ENCODE measurements at places on chromosomes 3 and 15.

GRCh38 chr15:52150043-52150825 is 37.7 kb upstream of the BCL2L10 start:
- no peak for DNase-seq

GRCh38 chr15:23670970-23671369 is 16.1 kb downstream of the NDN start:
- no peak for DNase-seq

GRCh38 chr3:59751606-59752005 is 701.8 kb upstream of the CFAP20DC start:
- no peak for DNase-seq

DNA sequence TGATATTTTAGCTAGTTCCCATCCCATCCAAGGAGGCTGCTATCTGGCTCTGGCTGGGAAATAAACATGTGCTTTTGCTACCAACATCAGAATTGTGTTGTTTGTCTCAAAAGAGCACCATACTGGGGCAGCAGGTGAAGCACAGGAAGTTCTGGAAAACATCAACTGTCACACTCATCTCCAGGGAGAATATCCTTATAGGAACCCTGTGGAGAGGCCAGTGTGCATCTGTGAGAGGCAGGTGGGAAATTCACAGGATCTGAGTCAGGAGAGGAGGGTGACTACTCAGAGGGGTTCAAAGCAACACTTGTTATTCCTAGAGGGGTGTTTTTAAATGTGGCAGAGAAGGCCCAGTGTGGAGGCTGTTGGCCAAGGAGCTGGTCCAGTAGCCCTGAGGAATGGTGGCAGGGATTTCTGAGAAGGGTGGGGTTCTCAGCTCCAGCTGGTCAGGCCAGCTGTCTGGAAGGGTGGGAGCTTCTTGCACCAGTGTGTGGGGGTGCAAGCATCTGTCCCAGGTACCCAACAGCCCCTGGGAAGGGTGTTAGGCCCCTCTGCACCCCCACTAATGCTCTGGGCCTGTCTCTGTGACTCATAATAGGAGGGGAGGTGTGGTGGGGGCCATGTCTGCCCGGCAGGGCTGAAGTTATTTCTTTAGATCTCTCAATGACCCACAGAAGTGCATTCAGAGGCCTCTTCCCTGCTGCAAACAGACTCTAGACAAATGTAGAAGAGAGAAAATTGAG is 28.7 kb downstream of the RPSA start:
- no peak for DNase-seq

DNA sequence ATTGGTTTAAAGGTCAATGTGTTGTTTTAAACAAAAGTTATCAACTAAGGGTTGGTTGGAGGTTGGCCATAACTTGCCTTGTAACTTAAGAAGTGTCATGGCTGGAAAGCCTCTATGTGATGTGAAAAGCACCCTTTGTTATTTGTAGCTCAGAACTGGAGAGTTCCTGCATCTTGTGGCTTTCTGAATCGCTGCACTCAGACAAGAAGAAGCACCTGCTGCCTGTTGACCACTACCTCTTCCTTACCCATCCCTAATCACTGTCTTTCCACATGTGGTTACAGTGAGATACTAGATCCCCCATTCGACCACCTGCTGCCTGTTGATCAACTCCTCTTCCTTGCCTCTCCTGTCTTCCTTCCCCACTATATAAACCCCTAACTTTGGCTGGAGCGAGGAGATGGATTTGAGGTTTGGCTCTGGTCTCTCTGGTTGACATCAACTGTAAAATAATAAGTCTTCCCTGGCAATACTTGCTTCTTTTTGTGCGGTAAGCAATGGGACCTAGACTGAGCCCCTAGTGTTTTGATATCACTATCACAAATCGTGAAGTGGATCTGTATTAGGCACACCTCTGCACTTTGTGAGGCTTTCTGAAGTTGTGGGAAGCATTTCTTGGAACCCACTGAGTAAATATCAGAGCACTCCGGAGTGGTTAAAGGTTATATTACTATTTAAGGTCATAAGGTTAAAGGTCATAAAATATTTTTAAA is 13.8 kb downstream of the RPL39L start:
- DNase-seq = no peak

DNA sequence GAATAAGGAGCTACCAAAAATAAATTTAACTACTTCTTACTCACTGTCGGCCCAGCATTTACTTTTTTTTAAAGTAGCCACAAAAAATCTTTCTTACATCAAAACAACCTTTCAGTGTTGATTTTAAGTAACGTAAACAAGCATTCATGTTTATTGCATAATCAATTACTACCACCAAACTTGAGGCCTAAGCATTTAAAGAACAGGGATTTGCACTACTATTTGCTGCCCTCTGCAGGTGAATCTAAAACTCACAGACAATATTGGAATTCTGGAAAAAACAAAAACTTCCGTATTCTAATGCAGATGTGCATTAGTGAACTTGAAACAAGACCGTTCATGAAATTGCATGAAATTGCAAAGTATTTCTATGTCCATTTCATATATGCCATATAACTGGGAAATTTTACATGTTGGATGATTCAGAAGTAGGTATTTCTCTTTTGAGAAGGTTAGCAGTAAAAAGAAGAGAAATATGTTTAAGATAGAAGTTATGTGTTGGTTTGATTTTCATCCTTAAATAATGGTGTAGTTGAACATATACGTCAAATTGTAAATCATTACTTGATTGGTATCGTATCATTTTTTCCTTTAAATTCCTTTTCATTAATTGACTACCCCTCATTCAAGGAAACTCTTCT is 55.6 kb downstream of the CGGBP1 start:
- no peak for DNase-seq

DNA sequence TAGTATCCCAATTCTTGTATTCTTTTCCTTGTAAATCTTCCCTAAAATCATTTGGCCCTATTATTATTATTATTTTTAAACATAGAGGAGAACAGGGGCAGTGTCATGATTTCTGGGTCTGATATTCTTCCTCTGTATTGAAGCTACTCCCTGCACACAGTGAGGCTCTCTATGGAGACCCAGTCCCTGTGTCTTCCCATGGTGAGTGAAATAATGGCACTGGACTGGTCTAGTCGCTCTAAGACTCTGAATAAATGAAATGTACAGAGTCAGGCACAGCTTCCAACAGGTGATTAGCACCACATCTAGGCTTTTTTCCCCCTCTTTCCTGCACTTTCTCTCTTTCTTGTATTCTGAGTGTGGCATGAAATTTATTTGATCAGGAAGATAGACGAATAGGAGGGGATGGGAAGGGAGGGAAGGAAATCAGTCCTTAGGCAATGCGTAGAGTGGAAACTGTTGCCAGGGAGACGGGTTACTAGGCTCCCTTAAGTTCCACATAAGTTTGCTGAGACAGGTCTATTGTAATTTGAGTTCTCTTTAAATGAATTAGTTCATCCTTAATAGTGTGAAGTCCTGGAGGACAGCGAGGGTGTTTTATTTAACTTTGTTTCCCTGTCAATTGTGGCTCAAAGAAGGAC is 49.0 kb upstream of the NDN start:
- DNase-seq = no peak

- peak; percentile 50 for DNase-seq
Measured at GRCh38 chr3:125055913-125056745, at the start of gene HEG1. TSS of gene HEG1 (minus strand) at chr3:125055997. CDS start at chr3:125055890, 107 bp downstream.

- no peak for DNase-seq
Measured at GRCh38 chr15:101351736-101352135, 56.7 kb upstream of the SNRPA1 start.

GRCh38 chr15:89486726-89487050 is 9.7 kb downstream of the RHCG start:
- DNase-seq = no peak

DNA sequence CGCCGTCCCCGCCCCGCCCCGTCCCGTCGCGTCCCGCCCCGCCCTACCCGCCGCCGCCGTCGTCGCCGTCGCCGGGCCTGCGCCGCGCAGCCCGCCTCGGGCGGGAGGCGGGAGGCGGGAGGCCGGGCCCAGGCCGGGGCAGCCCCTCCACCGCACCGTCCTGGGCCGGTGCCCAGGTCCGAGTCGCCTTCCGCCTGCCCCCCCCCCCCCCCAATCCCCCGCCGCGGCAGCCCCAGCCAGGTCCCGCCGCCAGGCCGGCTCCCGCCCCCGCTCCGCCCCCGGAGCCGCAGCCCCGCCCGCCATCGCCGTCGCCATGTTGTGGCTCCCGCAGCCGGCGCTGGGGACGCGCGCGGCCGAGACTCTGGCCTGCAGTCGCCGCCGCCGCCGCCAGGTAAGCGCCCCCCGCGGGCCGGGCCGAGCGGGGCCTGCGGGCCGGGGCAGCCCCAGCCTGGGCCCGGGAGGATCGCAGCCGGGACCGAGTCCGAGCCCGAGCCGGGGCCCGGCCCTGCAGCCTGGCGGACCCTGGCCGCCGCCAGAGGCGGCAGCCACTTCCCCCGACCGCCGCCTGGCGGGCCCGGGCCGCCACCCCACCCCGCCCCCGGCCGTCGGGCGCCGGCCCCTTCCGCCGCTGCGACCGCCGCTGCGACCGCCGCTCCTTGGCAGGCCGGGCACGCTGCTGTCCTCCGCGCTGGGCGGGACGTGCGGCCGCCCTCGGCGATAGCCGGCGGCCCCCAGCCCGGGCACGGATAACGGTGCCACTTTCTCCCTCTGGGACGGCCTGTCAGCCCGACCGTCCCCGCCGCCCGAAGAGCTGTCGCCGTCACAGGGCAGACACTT is at the start of gene ZNF592:
Gene ZNF592 (plus strand): TSS at position 319 of the 837 bp plus-strand sequence. CDS start 34,084 bp downstream, outside the sequence.
- peak; percentile 65 for DNase-seq

- no peak for DNase-seq
Measured at GRCh38 chr3:131973731-131974130, 61.1 kb downstream of the CPNE4 start.

- no peak for DNase-seq
Measured at GRCh38 chr3:104368760-104369159, 997.9 kb upstream of the ALCAM start.

GRCh38 chr15:32994810-32995424 is 199.6 kb downstream of the FMN1 start:
- DNase-seq = no peak

- no peak for DNase-seq
Measured at GRCh38 chr3:65251375-65251774, 563.6 kb upstream of the ADAMTS9 start.

DNA sequence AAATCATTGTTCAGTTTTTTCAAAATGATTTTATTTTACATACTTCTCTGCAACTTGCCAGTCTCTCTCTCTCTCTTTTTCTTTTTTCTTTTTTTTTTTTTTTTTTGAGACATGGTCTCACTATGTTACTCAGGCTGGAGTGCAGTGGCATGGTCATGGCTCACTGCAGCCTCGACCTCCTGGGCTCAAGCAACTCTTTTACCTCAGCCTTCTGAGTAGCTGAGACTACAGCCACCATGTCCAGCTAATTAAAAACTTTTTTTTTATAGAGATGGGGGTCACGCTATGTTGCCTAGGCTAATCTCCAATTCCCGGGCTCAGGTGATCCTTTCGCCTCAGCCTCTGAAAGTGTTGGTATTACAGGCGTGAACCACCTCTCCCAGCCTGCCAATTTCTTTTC is 12.1 kb upstream of the ARID3B start:
- DNase-seq = no peak

DNA sequence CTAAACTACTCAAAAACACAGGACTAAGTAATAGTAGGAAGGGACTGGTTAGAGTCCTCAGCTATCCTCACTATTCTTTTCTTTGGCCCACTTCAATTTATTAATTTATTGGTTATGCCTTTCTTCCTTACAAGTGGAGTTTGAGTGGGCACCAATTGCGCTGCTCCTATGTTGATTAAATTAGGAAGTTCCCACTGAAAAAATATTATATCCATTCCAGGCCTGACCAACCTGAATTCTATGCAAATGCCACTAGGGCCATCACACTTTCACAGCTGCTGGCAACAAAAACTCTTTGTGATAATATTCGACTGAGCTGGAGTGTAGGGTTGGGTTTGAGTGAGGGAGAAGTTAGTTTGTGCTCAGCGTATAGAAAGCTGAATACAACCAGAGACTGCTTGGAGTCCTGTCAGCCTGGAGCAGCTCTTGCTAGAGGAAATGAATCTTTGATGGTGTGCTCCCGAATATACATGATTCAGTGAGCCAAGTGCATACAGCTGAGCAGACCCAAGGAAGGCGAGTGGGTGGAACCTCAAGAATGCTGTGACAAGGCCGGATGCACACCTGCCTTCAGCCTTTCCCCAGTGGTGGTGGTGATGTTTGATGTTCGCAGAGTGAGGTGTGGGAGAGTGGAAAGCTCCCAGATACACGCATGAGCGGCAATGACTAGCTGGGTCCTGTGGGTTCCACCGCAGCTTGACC is 1.5 kb downstream of the ARHGEF3 start:
- DNase-seq = peak; percentile 43

GRCh38 chr15:77026501-77027110 is 31.7 kb downstream of the PSTPIP1 start:
- no peak for DNase-seq

GRCh38 chr3:39531665-39532064 is 64.2 kb downstream of the MOBP start:
- DNase-seq = no peak

DNA sequence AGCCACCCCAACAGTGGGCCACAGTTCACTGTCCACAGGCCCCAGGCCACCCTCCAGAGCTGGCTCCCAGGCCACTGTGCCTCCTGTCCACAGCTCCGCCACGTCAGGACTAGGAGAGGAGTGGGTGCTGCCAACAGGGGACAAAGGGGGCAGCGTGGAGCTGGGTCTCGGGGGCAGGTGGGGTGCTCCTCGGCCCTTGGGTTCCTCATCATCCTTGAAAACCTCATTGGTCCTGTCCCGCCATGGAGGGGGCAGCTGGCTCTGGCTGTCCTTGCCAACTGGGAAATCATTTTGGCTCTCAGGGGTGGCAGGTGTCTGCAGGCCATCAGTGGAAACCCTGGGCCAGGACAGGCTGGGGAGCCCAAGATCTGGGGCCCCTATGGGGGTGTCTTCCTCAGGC is 45.2 kb downstream of the ADAMTS7 start:
- DNase-seq = no peak

- no peak for DNase-seq
Measured at GRCh38 chr15:83243634-83244033, 36.0 kb upstream of the HDGFL3 start.

GRCh38 chr3:37443363-37444035 is 269.1 kb upstream of the LRRFIP2 start:
- no peak for DNase-seq

DNA sequence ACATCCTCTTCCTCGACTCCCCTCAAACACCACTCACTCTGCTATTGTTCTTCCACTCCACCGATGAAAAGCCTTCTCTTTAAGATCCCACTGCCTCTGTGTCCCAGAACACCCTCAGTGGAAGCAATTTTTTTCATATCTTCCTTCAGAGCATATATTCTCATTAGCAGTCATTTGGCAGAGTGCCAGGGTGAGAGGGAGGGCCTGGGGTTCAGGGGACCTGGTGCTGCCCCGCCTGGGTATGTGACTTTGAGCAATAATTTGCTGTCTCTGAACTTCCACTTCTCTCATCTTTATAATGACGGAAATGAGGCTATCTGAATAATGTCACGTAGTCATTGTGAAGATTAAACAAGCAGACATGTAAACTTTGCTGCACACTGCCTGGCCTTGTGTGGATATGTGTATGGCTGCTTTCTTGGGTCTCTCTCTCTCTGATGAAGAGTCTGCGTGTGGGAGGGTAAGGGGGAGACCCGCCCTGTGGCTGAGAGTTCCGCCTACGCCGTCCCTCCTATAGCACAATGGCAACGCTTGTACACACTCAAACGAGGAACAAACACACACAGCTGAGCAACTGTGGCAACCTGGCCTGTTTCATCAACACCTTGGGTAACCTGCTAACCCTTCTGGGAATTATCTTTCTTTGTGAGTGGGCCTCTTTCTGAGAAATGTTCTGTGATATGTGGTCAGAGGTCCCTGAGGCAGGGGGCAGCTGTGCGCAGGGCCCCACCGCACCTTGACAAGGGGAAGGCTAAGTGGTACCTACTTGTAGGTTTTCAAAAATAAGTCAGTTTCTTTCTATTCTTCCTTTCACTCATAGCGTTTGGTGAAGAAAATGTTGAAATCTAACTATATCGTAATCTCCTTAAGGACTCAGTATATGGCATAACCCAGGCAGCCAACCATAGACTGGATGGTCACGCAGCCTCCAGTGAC is 369.8 kb downstream of the SV2B start:
- no peak for DNase-seq

All from central memory CD8-positive, alpha-beta T cell (primary cell).